ENCODE measurements at places on chromosomes 1 and 21.

DNA sequence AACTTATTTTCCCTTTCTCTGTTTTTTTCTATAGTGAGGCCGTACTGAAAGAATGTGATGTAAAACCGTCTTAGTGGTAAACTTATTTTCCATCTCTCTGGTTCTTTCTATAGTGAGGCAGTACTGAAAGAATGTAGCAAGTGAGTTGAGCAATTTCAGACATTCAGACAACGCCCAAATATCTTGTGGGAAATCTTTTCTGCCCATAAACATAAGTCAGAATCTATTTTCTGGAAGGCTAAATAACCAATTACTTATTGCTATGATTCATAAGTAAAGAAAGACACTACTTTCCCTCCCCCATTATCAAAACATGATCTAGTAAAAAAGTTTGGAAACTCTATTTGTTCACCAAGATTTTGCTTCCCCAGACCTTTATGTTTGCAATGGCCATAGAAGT, 18.8 kb upstream of the SCCPDH start:
- no peak for DNase-seq

DNA sequence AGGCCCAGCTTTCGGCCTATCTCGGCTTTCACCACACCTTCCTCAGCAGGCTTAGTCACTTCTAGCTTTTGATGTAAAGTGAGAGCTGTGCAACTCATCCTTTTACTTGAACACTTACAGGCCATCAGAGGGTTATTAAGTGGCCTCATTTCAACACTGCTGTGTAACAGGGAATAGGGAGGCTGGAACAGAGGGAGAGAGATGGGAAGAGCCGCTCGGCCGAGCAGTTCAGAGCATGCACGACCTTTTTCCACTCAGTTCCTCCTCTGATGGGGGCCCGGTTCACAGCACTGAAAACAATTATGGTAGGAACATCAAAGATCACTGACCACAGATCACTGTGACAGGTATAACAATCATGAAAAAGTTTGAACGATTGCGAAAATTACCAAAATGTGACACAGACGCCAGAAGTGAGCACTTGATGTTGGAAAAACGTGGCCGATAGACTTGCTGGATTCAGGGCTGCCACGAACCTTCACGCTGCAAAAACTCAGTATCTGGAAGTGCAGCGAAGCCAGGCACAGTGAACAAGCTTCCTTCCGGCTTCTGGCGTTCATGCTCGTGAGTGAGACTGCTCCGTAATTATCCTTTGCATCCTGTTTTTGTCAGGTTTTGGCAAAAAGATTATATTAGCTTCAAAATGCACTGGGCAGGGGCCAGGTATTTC, 28.6 kb downstream of the AGPAT3 start:
- DNase-seq: peak; percentile 19

- DNase-seq: no peak
These were observed 58.4 kb downstream of the OSBPL9 start for GRCh38 chr1:51675177-51675780.

GRCh38 chr1:92973203-92973897, 12.1 kb upstream of the DIPK1A start:
- no peak for DNase-seq

DNA sequence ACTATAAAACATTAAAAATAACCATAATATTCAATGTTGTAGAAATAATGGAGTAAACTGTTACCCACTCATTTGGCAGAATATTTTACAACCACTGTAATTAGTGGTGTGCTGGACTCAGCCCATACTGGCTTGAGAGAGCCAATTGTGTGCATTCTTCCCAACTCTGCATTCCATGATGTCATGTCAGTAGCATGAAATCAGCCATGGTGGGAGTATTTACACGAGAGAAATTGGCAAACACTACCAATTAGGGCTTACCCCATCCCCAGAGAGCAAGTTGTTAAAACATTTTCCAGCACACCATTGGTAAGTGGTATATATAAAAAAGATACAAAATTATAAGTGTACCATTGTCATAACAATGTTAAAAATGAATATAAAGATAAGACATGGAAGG, 19.1 kb upstream of the QSOX1 start:
- no peak for DNase-seq

GRCh38 chr1:180627411-180627810, 4.4 kb upstream of the XPR1 start:
- no peak for DNase-seq

DNA sequence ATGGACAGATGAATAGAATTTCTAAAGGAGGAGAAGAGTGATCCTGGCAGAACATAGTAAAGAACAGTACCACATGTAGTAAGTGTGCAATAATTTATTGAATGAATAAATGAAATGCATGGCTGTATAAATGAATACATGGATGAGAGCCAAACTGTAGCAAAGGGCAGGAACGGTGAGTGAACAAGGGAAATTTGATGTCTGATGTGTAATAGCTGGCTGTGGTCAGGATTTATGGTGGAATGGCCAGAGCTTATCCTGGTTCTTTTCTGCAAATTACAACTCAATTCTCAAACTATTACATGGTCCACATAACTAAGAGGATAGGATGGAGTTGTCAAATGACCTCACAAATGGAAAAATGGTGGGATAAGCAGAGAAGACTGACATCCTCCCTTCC, 43.2 kb upstream of the ARHGAP29 start:
- no peak for DNase-seq

DNA sequence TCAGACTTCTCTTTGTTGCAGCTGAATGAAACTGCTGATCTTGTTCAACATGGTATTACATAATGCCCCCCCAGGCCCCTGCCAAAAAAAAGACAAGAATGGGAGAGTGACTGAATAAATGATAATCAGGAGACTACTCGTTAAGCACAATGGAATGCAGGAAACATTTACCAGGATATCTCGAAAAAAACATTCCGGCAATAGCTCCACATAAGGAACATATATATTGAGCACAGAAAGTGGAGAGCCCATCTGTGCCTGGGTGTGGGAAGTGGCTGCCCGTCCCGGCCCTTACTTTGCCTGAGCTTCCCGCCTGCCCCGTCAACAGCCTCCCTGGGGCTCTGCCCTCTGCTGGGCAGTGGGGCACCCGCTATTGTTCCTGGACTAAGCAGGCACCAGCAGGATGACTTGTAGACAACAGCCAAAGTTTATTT, 13.3 kb downstream of the TRIM11 start:
- no peak for DNase-seq

- no peak for DNase-seq
These were observed 230.3 kb downstream of the C1orf94 start for GRCh38 chr1:34406833-34407539.

DNA sequence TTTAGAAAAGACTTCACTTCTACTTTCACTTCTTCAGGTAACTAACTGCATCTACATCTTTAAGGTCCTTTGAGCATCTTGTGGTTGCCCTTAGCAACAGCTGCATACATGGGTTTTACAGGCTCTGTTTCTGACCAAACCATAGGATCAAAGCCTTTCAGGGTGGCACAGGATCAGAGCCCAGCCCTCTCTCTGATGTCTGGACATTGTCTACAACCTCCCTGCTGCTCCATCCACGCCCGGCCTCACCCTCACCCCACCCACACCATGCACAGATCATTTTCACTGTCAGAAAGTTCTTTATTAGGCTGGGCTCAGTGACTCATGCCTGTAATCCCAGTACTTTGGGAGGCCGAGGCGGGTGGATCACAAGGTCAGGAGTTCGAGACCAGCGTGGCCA, 5.2 kb downstream of the NCF2 start:
- DNase-seq: no peak

DNA sequence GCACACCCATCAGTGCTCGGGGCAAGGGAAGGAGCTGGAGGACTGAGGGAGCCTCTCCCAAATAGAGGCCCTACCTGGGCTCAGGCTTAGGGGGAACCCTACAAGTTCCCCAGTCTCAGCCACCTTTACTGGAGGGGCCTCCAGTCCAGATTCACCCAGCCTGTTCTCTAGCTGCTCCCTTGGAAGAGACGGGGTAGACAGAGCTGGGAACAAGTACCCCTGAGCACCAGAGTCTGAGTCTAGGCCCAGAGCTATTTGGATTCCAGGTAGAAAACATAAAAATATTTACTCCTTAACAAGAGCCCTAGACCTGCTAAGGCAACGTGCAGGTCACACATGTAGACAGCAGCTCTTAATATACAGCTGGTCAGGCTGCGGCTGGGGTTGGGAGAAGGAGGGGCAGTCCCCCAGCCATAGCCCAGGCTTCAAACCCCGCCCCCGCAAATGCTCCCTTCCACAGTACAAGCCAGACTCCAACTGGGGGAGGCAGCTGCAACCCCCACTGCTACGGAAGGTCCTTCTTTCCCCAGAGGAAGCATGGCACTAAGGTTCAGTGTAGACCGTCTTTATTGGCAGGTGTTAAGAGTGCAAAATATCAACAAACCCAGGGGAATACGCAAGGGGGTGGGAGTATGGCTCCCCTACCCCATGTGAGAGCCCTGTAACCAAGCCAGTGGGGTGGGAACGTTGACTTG, 8.0 kb downstream of the TENT5B start:
- no peak for DNase-seq

GRCh38 chr1:169031566-169032224, 74.8 kb upstream of the ATP1B1 start:
- no peak for DNase-seq

- DNase-seq: no peak
These were observed 95.6 kb upstream of the TSPAN2 start for GRCh38 chr1:115184951-115185331.

GRCh38 chr1:114330451-114330983, 176.8 kb upstream of the SYT6 start:
- no peak for DNase-seq

DNA sequence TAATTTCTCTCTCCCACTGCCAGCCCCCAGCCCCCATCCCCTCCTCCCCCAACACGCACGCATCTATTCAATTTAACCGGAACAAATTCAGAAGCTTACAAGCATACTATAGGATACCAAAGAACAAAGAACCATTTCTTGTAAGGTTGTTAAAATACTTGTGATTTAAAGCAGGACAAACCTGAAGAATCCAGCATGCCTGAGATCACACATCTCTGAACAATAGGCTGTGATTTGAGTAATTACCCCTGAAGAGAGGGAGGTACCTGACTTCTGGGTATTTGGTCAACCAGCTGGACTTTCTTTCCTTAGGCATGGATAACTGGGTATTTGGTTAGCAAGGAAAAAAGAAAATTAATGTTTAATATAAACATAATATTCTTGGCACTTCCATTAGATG, 105.1 kb downstream of the NMNAT2 start:
- DNase-seq: no peak

- no peak for DNase-seq
These were observed 11.7 kb upstream of the PLPPR4 start for GRCh38 chr1:99252630-99253029.

- no peak for DNase-seq
These were observed 19.8 kb downstream of the CHI3L2 start for GRCh38 chr1:111247125-111247838.

DNA sequence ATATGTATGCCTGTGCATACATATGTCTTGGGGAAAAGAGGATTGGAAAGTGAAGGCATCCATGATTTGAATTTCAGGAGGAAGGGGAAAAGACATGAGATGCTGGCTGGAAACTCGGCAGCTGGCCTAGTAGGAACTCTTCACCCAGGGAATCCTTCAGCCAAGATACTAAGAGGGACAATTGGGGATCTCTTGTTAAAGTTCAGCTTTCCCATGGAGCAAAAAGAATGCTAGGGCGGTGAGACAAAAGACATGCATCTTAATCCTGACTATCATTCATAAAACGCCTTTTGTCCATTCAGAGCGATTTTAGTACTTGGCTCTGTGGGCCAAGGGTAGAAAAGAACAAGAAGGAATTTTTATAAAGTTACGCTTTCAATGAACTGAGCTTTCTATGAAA, 20.5 kb downstream of the PDPN start:
- no peak for DNase-seq

DNA sequence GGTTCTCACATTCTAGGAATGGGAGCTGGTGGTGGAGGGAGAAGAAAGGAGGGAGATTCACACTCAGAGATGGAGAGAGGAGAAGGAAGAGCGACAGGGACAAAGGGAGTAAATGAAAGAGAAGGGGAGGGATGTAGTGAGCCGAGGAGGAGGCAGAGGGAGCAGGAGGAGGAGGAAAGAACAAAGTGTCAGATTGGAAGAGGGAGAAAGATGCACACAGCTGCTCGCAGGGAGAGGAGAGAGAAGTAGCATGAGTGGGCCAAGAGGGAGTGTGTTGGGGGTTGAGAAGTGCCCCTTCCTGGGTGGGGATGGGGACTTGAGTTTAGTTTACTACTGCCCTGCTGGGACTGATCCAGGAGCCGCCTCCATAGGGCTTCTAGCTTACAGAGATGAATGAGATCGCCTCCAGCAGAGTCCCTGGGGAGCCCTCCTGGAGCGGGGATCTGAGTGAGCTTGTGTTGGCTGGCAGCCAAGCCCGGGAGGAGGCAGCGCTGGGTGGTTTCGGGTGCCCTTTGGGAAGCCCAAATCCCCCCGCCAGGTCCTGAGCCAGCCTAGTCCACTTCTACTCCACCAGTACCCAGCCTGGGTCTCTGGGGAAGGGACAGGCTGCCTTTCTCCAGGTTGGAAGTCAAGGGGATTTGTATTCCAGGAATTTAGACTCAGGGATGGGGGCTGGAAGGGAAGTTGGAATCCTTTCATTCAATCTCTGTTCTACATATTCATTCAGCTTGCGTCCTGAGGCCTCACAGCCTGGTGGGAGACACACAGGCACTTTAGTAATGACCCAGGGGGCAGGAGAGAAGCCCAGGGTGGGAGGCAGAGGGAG, 20.9 kb downstream of the PTPRU start:
- no peak for DNase-seq

DNA sequence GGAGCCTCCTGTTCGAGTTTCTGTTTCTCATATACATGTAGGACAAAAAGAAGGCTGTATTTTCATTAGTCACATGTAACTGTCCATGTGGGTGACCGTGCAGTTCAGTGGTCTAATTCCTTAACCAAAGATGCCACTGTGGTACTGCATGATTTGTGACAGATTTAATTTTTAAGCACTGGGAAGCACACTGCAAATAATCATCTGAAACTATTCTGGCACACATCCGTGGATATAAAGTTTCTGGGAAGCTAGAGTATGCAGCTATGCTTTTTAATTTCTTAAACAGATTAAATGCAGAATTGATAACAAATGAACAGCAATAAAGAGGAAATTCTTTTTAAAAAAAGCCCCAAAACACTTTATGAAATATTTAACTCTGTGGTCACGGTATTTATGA, 254.8 kb downstream of the LMO4 start:
- no peak for DNase-seq

DNA sequence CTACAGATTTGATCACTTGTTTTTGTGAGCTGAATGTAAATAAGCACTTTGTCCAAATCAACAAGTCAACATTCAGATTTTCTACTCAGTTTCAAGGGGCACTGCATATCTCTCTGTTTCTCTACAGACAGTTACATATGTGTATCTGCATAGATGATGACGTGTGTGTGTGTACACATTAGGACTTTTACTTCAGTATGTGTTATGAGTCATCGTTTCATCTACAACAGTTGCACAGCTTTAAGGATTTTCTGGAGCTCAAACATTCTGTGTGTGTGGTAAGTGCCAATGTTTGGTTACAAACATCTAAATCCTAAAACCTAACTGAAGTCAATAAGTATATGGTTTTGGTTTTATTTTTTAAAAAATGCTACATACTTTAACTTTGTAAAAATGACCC, 494.5 kb upstream of the PBX1 start:
- DNase-seq: no peak

GRCh38 chr21:44931137-44931500, 8.7 kb upstream of the SLX9 start:
- no peak for DNase-seq

- peak; percentile 42 for DNase-seq
These were observed 669 bp upstream of the ARL8A start for GRCh38 chr1:202145068-202145743.

GRCh38 chr1:94543893-94544635, 2.5 kb upstream of the F3 start:
- no peak for DNase-seq

- DNase-seq: peak; percentile 11
These were observed 127.2 kb downstream of the IGSF21 start for GRCh38 chr1:18234790-18235242.

- no peak for DNase-seq
These were observed 4.6 kb upstream of the WDR4 start for GRCh38 chr21:42883921-42884320.
